ENCODE measurements at places on chromosomes 7 and 10. TPM values are rescaled to one million over a fixed set of nuclear protein-coding genes. Genes with fewer than 3 reads are reported as not detected.

The WDR86 gene
- total RNA-seq, result 0.37 TPM

The SLC35B4 gene
- total RNA-seq, result 4.3 TPM

The GRM8 gene
- total RNA-seq, result not detected

The NPC1L1 gene
- not detected for total RNA-seq

The BET1 gene
- total RNA-seq, result 14.6 TPM

The MSS51 gene
- total RNA-seq, result 2.9 TPM

The UCMA gene
- total RNA-seq, result not detected

The VENTX gene
- total RNA-seq, result 0.99 TPM

The OR6B1 gene
- total RNA-seq, result not detected

The HMX3 gene
- not detected for total RNA-seq

The TAS2R41 gene
- not detected for total RNA-seq

The SFRP5 gene
- total RNA-seq, result 1.3 TPM

The CYP2W1 gene
- not detected for total RNA-seq

The AQP1 gene
- total RNA-seq, result 323 TPM

The ZNF117 gene
- 2.8 TPM for total RNA-seq

The LRIT1 gene
- not detected for total RNA-seq

The NME8 gene
- not detected for total RNA-seq

The NUDT1 gene
- 13.2 TPM for total RNA-seq
